ENCODE measurements at places on chromosomes 13 and 19. TPM values are rescaled to one million over a fixed set of nuclear protein-coding genes. Genes with fewer than 3 reads are reported as not detected.

SERTAD1 gene
- 35.7 TPM for total RNA-seq

FFAR3 gene
- not detected for total RNA-seq

ZNF524 gene
- 18.4 TPM for total RNA-seq

ZSCAN4 gene
- 0.13 TPM for total RNA-seq

PTPRH gene
- 3.9 TPM for total RNA-seq

ZBTB7A gene
- 15.3 TPM for total RNA-seq

ZNF507 gene
- 7.0 TPM for total RNA-seq

ZNF626 gene
- total RNA-seq, result 14.7 TPM

RXFP2 gene
- not detected for total RNA-seq

ZNF765 gene
- total RNA-seq, result 17.9 TPM

NPAS1 gene
- total RNA-seq, result 0.64 TPM

OR10H3 gene
- not detected for total RNA-seq

BICRA gene
- 4.5 TPM for total RNA-seq

SIGLECL1 gene
- total RNA-seq, result not detected

ANKLE1 gene
- total RNA-seq, result 0.38 TPM

Data from bronchial epithelial cell (primary cell).